RPMI8226 (cell line): ENCODE measurements at places on chromosomes 13 and 19.

DNA sequence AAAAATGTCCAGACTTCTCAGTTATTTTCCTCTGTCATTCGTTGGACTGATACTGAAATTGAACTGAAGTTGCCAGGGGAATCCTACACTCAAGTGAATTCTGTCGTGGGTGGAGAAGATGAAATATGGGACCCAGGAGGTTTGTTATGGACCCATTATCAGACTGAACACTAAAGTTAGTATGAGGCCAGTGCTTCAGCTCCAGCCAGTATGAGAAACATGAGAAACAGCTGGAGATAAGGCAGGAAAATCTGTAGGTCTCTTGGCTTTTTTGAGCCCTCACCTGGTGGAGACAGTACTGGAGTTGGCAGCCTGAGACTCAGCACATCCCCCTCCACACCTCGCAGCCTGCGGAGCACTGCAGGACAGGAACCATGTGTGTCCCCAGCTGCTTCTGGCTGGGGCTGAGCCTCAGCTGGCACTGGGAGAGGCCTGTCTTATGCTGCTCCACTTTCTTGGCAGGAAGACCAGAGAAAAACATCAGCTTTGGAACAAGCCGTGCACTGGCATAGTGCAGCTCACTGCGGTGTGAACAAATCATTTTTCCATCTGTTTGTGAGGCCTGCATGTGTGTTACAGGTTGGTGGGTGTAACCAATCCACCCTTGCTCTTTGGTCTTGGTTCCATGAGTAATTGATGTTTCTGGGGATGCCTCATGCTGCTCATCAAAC is 641.0 kb downstream of the FGF9 start:
- no peak for DNase-seq

- no peak for DNase-seq
Observed at GRCh38 chr13:93881411-93881810, 598.1 kb downstream of the DCT start.

DNA sequence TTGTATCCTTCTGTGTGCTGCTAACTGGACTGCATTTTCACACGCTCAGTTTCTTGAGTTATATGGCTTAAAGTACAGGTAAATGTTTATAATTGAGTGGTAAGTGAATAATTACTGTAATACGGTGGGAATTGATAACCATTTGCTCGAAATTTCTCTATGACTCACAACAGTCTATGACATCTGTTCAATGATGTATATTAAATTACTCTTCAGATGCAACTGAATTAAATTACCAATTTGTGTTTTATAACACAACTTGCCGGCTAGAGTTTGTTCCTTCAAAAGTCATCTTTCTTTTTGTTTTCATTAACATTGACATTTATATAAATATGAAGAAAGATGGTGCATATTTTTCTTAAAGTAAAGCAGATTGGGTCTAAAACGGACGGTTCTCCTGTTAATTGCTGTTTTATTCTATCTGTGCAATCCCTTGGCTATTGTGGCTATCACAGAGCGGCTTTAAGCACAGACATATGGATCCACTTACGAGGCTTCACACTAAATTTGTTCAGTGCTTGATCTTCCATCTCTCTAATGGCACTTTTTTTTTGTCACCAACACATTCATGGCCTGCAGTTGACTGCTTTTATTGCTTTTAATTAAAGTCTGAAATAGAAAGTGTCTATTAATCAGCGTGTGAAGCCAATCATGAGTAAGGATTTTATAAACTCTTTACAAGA is 1291.6 kb upstream of the SLC10A2 start:
- DNase-seq, result no peak

DNA sequence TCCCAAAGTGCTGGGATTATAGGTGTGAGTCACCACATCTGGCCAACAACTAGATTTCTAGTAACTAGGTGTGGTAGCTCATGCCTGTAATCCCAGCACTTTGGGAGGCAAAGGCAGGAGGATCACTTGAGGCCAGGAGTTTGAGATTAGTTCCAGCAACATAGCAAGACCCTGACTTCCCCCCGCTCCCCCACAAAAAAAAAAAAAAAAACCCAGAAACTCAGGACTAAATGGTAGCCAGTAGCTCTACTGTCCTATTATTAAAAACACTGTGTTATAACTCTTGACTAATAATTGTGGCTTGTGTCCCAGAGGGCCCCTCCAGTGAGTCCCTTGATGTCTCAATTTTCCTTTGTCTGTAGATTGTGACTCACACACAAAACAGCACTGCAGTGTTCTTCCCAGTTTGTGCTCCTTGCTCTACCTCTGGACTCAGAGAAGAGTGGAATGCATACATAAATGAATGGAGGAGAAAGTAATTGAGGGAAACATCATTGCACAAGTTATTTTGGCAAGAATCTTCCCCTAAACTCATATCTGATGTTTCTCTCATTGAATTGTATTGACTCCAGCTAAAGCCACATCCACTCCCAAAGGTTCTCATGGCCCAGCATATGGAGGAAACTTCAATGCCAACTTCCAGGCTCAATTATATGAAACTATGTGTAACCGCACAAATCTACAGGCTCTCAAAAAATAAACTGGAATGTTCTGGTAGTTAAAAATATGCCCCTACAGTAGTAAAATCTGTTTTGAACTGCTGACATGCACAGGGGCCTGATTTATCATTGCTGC is 8.8 kb downstream of the TPT1 start:
- no peak for DNase-seq

- no peak for DNase-seq
Observed at GRCh38 chr13:97256343-97256783, 34.2 kb downstream of the MBNL2 start.

DNA sequence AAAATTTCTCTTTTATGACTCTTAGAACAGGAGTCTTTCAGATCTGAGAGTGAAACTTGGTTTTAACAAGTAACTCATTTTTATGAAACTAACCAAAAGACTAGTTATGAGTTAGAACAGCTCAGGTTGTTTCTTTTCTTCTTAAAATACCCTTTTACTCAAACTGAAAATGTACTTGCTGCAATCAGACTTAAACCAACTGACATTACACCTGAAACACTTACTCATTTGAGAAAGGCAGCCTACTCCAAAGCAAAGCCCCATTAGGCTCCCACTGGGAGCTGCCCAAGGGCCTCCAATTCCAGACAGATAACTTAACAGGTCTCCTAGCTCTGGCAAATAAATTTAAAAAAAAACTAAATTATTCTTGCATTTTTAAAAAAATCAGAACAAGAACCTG is 3.6 kb downstream of the FOXO1 start:
- DNase-seq, result no peak
